ENCODE measurements at places on chromosomes 5 and 9.

DNA sequence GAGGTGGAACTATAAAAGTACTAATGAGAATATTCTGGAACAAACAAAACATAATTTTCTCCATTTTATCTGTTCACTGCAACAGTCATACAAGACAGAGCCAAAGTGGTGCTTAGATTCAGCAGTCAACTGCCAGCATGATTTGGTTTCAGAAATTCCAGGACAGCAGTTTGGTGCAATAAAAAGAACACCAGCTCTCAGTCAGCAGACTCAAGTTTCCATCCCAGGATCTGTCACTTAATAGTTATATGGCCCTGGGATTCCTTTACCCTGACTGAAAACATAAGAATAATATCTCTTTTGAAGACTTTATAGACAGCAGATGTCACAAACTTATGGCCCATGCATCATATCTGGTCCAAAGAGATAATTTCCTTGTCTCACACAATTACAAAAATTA is 92.8 kb upstream of the RASEF start:
- DNase-seq, result no peak

GRCh38 chr5:179799644-179799973 is 5.8 kb downstream of the LTC4S start:
- DNase-seq, result no peak

DNA sequence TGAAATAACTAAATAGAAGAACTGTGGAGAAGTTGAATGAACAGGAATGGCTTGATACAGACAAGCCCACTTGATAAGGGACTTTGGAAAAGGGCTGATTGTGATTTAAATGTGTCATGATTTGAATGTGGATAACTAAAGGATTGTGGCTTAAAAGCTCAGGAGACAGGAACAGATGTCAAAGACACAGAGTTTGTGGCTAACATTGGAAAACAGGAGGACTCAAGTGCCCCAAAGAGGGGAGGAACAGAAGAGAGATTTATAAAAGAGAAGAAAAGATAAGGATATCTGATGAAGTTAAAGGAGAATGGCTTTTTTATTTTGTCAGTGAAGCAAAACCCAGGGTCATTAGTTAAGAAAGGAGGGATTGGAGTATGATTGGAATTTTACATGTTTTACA is 124.2 kb upstream of the TRPM3 start:
- no peak for DNase-seq

DNA sequence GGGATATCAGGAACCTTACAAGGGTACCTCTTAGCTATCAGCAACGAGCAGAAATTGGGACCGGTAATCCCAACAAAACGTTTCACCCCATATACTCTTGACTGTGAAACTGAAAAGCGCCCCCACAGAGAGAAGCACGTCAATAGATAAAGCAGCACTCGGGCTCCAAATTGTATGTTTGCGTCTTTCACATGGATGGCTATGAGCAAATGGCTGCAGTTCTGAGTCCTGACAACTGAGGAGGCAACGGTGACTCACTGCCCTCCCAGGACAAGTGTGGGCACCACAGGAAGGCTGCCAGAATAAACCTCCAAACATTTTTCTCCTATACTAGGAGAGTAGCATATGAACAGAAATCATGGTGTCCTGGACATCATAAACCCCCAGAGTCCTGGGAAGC is 36.6 kb downstream of the SEMA4D start:
- DNase-seq, result no peak

GRCh38 chr5:89473196-89473595 is 590.2 kb upstream of the MEF2C start:
- no peak for DNase-seq

DNA sequence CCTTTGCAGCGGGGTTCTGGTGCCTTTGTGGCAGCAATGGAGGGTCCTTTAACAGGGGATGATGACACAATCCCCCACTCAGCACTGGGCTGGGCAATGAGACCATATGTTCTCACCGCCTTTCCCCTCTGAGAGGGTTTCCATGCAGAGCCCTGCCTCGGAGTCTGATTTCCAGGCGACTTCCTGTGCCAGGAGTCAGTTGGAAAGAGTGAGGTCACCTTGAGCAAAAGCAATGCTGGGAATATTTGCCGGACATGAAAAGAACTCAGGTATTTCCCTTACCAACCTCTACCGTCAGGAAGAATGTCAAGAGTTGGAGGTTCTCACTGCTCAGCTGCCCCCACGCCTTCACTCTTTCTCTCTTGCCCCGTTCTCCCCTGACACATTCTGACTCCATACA is 284.2 kb upstream of the IRX1 start:
- no peak for DNase-seq

DNA sequence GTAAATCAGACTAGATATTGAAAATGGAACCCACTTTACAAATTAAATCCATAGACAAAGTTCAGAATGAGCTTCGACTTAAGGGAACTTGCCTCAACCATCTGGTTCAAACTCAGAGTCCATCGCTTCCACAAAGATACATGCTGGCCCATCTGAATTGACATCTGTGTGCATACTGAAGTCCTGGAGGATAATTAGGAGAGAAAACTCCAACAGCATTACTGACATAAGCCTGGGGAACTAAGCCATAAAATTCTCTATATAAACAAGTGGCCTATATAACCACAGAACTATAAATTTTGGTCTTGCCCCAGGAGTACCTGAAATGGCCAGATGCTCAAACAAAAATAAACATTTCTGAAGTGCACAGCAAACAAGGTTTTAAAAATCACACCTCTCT is 94.4 kb downstream of the IZUMO3 start:
- DNase-seq, result no peak

- no peak for DNase-seq
Observed at GRCh38 chr5:17277907-17278306, 60.5 kb downstream of the BASP1 start.

DNA sequence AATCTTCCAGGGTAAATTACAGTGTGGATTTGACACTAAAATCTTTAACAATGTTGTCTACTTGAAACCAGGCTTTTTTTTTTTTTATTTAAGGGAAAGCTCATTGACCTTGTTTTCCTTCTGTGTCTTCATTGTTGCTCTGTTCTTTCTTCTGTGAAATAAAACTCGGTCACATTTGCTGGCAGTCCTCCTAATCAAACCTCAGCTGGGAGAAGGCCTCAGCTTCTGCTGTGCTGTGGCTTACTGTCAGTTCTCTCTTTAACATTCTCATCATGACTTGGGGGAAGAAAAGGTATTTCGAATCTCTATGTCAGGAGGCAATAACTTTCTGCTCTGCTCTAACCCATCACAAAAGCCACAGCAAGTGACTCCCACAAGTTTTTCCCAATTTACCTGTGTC is 268.9 kb downstream of the ZNF608 start:
- no peak for DNase-seq

DNA sequence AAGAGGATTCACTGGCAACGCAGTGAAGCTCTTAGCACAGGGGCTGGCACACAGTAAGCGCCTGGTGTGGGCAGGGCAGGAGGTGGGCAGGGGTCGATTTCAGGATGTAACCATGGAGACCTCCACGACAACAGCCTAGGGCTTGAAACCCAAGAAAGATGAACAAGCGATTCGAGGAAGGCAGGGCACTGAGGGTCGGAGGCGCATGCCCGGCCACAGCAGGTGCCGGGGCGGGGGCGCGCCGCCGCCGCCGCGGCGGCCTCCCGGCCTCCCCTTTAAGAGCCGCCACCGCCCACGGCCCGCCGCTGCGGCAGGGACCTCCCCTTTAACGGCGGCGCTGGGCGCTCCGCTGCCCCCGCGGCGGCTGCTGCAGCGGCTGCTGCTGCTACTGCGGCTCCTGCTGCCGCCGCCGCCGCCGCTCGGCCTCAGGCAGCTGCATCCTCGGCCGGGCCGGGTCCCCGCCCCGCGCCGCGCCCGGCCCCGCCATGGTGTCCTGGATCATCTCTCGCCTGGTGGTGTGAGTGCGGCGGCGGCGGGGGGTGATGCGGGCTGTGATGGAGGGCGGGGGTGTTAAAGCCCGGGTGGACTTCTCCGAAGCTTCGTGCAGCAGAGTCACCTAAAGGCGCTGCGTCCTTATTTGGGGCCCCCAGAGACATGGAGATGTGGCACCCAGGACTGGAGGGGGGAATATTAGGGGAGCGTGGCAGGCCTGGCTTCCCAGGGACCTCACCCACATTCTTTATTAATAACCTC is at the start of gene REEP2:
Gene REEP2, plus strand, starts transcription at position 334 of the 753 bp plus-strand sequence. Its CDS starts 152 bp downstream, at position 486.
- DNase-seq, result no peak

DNA sequence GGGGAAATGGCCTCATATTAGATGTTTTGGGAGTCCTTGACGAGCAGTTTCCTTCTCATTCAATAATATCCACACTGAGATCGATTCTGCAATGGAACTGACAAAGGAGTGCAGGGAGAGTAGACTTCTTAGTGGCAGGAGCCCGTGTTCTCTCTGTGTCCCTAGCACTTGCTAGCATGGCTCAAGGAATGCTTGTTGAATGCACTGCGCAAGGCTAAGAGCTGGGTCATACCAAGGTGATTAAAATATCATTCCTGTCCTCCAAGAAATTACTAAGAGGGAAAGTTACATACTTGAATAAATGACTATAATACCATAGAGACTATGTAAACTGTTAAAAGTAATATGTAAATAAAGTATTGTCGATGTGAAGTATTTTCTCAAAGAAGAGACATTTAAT is 630.1 kb downstream of the IRX1 start:
- no peak for DNase-seq

DNA sequence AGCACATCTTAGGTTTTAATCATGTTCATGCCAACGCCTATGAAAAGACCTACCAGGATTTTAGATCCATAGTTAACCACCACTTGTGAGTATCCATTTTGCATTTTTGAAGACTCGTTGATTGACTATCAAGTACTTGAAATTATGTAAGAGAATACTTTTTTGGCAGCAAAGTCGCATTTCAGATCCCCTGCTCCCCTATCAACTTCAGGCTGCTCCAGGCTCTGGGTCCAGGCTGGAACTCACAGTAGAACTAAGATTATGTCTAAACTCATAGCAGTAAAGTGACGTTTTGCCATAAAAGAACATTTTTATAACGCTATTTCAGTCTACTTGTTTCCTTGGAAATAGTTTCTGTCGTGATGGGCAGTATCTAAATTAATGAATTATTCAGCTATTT is 267.7 kb downstream of the FANCC start:
- no peak for DNase-seq

DNA sequence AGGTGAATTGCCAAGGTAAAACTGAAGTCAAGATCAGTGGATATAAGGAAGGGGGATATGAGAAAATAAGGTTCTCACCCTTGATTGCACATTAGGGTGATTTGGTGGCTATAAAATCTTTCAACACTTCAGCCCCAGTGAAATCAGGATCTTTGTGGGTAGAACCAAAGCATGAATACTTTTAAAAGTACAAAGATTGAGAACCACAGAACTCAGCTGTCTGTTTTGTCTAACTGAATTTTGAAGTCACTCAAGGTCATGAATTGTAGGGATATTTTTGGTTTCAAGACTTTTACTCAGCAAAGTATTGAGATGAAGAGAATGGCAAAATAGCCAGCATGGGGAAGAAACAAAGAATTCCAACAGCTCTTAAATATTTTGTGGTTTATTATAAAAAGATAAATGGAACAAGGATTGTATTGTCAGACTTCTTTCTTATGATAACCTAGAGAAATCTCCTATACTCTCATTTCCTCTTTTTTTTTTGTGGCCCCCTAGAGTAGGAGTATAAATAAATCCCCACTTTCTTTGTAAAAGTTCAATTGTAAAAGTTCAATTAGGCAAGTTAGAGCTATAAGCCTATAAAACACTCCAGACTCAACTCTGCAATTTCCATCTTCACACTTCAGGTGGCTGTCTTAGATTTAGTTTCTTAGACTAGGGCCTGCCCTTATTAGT is 272.9 kb downstream of the PDE4D start:
- DNase-seq, result no peak

GRCh38 chr5:39266442-39266841 is 47.1 kb upstream of the FYB1 start:
- no peak for DNase-seq

GRCh38 chr5:72438141-72438540 is 69.1 kb downstream of the ZNF366 start:
- DNase-seq, result no peak

DNA sequence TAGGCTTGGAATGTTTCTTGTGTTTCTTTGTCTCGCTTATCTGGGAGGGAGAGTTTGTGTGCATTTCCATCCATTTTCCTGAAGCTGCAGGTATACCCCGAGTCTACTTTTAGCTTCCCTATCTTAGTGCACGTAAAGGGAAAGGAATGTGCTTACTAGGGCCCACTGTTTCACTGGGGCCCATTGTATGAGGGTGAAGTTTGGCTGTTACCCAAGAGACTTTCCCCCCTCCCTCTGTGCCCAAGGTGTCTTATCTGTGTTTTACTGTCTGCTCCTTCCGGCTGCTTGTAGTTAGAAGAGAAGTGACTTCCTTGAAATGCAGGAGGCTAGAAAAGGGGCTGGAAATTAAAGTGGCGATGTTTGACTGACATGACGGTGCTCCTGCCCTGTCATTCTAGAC is 12.1 kb upstream of the BTNL3 start:
- DNase-seq, result no peak

- no peak for DNase-seq
Observed at GRCh38 chr5:64670277-64670676, 20.0 kb upstream of the SHISAL2B start.

GRCh38 chr9:20684875-20685696 is 1.0 kb downstream of the FOCAD start:
- no peak for DNase-seq

GRCh38 chr5:147610798-147611197 is 100.9 kb upstream of the DPYSL3 start:
- DNase-seq, result no peak

DNA sequence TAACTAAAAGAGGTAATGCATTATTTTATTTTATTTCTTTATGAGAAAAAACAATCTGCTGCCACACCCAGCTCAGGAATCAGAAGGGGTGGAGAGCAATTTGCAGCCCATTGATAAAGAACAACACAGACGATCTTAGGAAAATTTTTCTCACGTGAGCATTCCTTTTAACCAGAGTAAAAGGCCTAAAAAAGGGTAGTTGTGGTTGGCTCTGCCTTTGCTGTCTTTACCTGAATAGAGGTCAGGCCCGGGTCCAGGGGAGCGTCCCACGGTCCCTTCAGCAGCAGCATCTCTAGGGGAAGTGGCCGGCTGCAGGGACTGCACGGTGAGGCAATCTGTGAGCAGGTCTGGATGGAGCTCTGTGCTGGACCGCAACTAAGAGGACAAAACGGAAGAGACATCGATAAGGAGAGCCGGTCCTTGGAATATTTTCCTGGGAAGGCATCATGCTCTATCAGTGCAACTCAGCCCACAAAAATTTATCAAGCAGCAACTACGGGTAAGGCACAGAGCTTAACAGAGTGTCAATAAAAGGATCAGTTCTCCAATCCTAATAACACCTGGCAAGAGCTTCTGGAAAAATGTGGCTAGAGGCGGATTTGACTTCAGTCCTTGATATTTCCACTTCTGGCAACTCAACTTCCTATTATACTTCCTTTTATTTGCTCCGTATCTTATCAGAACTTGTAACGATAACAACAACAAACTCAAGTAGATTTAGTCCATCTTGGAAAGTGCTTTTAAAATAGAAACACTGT is 372.8 kb upstream of the RFX3 start:
- no peak for DNase-seq

- no peak for DNase-seq
Observed at GRCh38 chr5:167063788-167064187, 1227.7 kb upstream of the WWC1 start.

DNA sequence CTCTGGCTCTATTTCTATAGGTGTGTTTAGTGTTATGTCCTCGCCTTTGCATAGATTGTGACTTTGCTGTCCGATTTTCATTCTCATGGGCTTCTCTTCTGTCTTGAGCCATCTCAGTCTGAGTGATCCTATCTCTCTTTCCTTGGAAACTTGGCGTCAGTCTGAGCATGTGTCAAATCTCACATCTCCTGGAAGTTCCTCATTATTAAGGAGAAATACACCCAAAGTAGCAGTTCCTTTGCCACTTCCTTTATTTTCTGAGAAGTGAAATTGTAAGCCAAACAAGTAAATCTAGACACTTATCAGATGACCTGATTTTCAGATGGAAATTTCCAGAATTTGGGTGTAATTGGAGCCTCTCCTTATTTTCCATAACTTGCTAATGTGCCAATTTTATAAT is 126.9 kb upstream of the ANKH start:
- DNase-seq, result no peak
